H4 (cell line): ENCODE measurements at places on chromosomes 1 and 21. TPM values are rescaled to one million over a fixed set of nuclear protein-coding genes. Genes with fewer than 3 reads are reported as not detected.

- DNase-seq = no peak
Measured at GRCh38 chr1:35377555-35377954, 109.0 kb downstream of the ZMYM4 start.

GRCh38 chr1:162091681-162092524, 22.4 kb downstream of the NOS1AP start:
- DNase-seq = peak; percentile 42

- no peak for DNase-seq
Measured at GRCh38 chr1:29786791-29787732, 550.7 kb downstream of the PTPRU start.

GRCh38 chr1:21924503-21925005, 12.6 kb downstream of the HSPG2 start:
- no peak for DNase-seq

DNA sequence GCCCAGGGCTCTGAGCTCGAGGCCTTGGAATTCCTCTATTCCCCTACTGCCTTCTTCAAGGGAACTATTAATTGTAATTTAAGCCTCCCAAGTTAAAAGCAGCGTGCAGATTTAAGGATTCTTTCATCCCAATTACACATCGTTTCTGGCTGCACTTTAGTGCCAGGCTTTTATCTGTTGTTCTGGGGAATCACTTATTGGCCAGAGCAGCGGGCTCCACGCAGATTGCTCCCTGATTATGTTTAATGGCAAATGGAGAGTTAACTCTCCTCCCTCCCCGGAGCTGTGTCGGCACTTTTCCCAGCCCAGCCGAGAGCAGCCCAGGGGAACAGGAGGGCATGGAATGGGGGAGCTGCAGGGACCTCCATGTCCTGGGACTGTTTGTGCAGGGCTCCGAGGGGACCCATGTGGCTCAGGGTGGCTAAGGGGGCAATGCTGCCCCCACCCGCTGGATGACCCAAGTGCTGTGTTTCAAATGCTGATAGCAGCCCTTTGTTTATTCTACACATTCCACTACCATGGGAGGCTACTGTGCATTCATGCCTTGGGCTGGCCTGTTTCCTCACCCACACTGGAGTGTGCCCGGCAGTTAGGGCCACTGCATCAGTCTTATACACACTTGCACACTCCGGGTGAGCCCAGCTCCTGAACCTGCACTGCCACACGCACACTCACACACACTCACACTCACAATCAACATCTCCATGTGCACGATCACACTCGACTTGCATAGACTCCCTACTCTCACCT, 93.3 kb upstream of the POU3F1 start:
- DNase-seq = peak; percentile 57

GRCh38 chr21:45824546-45825215, 156.9 kb upstream of the COL6A1 start:
- DNase-seq = no peak

DNA sequence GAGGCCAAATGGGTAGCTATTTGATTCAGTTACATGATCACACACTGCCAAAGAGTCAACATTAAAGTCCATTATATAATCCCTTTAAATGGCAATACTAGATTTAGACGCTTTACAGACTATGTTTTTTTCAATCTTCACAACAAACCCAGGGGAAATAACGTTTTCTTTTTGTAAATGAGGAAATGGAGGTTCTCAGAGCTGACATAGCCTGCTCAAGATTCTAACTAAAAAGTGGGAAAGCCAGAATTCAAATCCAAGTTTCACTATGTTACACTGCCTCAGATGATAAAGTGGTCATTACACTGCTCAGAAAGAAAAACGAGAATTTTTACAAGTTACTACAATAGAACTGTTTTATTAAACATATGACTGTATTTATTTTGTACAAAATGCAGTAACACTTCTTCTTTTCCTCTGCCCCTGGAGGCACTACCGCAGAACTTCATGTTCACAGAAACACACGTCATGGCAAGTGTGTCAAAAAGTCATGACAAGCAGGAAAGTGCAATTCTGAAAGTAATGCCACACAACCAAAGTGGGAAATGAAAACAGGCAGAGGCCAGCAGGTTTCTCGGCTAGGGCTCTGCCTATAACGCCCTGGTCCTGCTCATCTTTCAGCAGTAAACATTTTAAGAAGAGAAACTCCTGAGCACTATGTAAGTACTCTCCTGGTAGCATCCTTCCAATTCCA, 19.0 kb downstream of the THEMIS2 start:
- DNase-seq = no peak

DNA sequence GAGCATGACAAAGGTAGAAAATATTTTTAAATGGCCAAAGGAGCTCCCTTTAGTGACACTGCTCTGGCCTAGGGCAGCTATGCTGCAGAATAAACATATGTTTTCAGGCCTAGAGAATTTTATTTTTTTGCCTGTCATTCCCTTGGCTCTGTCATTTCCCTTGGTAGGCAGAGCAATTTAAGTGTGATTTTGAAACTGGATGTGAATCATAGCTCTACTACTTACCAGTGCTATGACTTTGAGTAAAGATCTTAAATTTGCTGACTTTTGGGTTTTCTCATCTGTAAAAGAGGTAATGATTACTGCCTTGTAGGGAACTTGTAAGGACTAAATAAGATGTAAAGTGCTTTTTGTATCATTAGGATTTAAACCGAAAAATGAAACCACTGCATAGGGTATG, 189.0 kb upstream of the ZRANB2 start:
- no peak for DNase-seq

DNA sequence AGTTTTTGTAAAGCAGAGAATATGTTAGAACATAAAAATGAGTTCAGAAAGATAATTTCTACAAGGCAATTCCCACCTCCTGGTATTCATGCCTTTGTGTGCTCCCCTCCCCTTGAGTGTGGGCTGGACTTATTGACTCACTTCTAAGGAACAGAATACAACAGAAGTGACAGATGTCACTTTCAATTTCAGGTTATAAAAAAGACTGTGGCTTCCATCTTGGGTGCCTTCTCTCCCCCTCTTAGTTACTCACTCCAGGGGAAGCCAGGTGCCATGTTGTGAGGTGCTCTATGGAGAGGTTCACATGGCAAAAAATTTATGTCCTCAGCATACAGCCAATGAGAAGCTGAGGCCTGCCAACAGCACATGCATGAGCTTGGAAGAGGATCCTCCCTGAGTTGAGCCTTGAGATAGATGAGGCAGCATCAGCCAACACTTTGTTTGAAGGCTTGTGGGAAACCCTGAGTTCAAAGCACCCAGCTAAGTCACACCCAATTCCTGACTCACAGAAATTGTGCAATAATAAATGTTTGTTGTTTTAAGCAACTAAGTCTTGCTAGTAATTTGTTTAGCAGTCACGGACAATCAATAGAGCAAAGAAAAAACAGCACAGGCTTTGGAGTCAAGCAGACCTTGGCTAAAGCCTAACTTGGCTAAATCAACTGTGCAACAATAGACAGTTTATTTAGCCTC, 73.5 kb upstream of the NGF start:
- peak; percentile 12 for DNase-seq

- DNase-seq = no peak
Measured at GRCh38 chr1:115296981-115297380, 41.1 kb downstream of the NGF start.

DNA sequence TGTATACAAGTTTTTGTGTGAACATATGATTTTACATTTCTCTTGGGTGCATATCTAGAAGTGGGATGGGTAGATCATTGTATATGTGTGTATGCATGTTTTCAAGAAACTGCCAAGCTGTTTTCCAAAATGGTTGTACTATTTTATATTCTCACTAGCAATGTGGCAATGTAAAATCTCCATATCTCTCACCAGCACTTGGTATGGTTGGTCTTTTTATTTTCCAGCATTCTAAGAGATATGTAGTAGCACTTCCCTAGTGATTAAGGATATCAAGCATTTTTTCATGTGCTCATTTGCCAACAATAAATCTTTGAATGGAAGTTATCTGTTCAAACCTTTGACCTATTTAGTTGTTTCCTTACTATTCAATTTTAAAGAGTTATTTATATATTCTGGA, 310.7 kb downstream of the ZNF326 start:
- DNase-seq = no peak

The MYOM3 gene
- not detected in 2 replicates for total RNA-seq

The PLPPR4 gene
- total RNA-seq = 0.21 and 0.35 TPM in 2 replicates

The OVAAL gene
- not detected in 2 replicates for total RNA-seq

The LRRC3 gene
- total RNA-seq = 0.37 and 0.52 TPM in 2 replicates

The NUP210L gene
- 0.02 TPM in 1 of 2 replicates, not detected in the other for total RNA-seq

The HECTD3 gene
- total RNA-seq = 16.7 and 20.9 TPM in 2 replicates

The SERTAD4 gene
- 3.7 and 8.3 TPM in 2 replicates for total RNA-seq
